HL-60 (cell line): ENCODE measurements at places on chromosomes 16 and 17.
A peak's percentile ranks its signal among the peaks of the same experiment; 100 is the strongest.

- DNase-seq = peak; percentile 60
These were observed 15.5 kb downstream of the HIC1 start for GRCh38 chr17:2070241-2071023.

DNA sequence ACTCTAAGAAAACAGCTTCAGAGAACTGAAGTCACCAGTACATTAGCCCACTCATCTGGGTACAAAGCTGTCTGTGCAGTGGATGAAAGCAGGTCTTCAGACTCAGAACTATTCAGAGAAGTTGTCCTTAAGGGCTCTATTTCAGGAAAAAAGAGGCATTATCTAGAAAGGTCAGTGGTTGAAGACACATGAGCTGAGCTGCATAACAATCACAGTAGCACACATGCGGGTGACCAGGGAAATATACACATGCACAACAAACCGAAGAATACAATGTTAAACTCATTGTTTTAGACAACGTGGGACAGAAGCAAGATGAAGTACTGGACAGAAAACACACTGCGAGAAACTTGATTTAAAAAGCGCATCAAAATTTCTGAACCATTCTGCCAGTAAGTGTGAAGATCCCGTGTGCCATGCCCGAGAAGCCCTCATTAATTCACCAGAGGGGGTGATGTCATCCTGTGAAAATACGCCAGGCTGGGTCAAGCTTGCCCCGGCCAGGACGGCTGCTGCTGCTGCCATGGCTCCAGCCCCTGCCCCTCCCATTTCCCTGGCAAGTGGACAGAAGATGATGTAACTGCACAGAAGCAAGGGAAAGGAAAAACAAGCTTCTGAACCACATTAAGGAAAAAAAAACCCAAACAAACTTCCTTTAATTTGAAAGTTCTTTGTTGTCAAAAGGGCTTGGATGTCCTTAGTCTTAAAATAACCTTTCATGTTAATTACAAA, 10.1 kb downstream of the DYNC1LI2 start:
- no peak for DNase-seq

GRCh38 chr16:9441012-9441411, 349.6 kb downstream of the HAPSTR1 start:
- no peak for DNase-seq

GRCh38 chr16:67968400-67969253, at the start of gene SLC12A4:
SLC12A4 (minus strand) TSS chr16:67968637; CDS start chr16:67968553, 84 bp downstream.
- peak; percentile 59 for DNase-seq

DNA sequence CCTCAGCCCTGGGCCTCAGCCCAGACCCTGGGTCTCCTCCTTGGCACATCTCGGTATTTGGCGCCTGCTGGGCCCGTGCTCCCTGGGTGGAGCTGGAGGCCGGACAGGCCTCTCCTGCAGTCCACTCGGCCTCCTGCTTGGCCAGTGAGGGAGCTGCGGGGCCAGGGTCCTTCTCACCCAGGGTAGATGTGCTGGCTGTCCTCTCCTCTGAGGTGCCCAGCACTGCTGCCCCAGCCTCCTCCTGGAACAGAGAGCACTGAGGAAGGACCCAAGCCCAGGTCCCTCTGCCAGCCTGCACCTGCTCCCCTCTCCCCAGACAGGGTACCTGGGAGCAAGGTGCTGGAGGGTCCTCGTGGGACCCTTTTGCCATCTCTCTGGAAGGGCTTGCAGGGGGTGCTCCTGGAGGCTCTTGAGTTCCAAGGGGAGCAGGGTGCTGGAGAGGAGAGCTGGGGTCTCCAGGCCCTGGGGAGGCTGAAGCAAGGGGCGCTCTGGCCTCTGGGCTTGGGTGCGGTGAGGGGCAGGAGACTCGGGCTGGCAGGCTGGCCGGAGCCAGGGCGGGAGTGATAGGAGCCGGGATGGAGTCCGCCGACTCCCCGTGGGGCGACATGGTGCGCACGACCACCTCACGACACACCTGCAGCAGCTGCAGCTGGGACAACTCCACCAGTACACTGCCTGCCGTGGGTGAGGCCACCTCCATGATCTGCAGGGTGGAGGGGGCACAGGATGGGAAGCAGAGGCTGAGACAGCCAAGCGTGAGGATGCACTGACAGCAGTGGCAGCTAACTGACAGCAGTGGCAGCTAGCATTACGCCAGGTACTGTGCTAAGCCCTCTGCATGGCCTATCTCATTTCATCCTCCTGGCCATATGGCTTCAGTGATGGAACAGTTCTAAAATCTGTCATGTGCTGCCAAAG, 17.8 kb downstream of the TSPOAP1 start:
- DNase-seq = no peak

DNA sequence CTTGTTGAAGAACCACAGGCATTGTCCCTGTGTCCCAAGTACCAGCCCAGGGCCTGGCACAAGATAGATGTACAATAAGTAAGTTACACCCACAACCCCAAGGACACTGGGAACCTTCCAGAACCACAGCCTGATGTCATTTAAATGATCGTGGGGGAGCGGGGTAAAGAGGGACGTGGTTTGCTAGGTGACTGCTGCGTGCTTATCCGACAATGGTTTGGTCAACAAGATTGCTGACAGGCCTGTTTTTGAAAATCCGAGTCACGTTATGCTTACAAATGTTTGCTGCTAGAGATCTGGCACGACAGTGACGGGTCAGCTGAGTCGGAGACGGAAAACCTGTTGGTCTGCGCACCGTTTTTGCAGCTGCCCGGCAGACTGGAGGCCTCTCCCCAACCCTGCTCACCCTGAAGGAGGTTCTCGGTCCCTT, 22.8 kb downstream of the COTL1 start:
- no peak for DNase-seq

DNA sequence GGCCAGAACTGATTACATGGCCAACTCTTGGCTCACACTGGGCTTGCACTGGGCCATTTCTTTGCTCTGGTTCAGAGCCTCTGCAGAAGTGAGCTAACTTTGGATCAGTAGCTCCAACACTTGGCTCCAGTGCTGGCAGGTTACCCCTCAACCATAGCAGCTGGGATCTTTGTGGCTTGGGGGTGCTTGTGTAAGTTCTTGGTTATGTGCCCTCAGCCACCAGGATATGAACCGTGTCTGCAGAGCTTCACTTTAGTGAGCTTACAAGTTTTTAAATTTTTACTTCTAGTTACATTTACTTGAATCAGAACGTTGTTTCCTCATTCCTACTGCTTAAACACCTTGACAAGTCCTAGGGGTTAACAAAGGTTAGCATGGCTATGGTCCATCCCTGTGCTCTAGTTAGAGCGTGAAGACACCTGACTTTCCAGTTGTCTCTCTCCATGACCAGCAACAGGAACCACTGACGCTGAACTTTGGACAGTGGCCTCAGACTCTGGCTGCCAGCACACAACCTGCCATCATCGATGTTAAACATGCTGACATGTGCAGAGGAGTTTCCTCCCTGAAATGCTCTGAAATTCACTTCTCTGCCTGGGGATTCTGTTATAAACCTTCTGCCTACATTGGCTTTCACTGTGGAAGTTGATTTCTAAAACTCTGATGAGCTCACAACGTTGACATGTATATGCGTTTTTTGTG, 4.1 kb downstream of the PDF start:
- no peak for DNase-seq

DNA sequence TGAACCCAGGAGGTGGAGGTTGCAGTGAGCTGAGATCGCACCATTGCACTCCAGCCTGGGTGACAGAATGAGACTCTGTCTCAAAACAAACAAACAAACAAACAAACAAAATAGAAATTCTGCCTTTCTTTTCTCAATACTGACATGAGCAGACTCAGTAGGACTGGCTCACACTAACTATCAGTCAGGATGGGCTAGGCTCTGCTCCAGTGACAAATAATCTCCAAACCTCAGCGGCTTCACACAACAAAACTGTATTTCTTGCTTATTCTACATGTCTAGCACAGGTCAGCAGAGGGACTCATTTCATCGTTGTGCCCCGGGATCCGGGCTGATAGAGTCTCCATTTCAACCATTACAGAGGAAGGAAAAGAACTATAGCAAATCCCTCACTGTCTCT, 26.5 kb upstream of the N4BP1 start:
- no peak for DNase-seq

DNA sequence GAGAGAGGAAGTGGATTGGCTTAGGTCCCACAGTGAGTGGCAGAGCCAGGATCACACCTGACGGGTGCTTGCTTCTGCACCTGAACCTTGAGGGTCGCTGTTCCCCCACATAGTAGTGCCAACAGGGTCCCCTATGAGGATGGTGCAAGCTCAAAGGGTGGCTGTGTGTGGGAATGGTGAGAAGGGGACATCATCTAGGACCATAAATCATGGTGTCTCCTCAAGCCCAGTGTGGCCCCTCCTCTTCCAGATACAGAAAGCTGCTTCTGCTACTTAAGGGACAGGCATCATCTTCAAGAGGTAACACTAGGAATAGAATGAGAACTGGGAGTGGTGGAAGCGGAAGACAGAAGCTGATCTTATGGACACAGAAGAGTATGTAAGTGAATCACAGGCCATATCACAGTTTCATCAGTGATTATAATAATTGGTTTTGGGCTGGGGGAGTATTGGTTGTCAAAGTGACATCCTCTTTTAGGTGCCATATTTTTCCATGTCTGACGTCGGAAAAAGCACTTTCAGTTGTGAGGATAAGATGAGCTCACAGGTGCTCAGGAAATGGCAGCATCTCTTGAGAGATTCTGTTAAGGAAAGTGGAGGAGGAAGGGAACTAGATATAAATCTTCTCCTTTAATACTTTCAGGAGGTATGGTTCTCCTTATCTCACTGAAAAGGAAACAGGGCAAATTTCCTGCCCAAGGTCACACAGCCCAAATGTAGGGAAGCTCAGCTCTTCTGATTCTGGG, 83.2 kb upstream of the HNF1B start:
- no peak for DNase-seq

GRCh38 chr16:73213732-73214455, 166.0 kb upstream of the ZFHX3 start:
- DNase-seq = no peak

DNA sequence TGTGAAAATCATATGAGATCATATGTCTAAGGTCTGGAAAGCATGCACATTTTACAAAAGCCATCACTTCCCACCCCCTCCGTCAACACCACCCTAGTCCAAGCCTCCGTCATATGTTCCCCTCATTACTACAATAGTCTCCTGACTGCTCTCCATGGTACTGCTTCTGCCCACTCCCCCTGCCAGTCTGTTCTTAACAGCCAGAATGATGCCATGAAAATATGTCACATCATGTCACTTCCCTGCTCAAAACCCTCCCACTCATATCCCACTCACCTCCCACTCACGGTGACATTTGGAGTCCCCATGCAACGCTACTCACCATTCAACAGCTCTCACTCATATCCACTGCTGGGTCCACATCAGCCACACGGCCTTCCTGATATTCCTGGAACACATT, 432.3 kb downstream of the XYLT1 start:
- no peak for DNase-seq

GRCh38 chr16:84881702-84882521, 62.1 kb downstream of the CRISPLD2 start:
- DNase-seq = no peak

- DNase-seq = no peak
These were observed 46.5 kb downstream of the PPM1E start for GRCh38 chr17:58802188-58802587.
